ENCODE measurements at places on chromosomes 16 and 17.

DNA sequence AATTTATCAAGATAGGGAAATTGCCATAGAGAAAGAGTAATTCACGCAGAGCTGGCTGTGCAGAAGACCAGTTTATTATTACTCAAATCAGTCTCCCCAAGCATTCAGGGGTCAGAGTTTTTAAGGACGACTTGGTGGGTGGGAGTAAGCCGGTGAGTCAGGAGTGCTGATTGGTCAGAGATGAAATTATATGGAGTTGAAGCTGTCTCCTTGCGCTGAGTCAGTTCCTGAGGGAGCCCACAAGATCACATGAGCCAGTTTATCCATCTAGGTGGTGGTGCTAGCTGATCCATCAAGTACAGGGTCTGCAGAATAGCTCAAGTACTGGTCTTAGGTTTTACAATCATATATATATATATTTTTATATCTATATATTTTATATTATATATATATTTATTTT lies 6.0 kb upstream of the AQP8 start:
- DNase-seq = no peak

DNA sequence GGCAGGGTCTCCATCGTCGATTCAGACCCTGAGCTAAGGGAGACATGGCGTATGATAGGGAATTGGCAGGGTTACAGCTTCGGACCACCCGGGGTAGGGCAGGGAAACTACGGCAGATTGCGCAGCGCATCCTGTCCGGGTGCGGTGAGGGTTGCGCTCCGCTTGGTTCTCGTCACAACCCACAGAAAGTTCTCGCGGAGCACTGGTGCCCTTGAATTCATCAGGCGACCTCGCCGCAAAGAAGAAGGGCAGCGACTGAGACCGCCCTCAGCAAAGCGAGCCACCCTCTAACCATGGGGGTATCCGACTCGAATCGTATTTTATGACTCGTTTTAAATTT lies 1.2 kb downstream of the HS3ST3B1 start:
- peak; percentile 63 for DNase-seq

DNA sequence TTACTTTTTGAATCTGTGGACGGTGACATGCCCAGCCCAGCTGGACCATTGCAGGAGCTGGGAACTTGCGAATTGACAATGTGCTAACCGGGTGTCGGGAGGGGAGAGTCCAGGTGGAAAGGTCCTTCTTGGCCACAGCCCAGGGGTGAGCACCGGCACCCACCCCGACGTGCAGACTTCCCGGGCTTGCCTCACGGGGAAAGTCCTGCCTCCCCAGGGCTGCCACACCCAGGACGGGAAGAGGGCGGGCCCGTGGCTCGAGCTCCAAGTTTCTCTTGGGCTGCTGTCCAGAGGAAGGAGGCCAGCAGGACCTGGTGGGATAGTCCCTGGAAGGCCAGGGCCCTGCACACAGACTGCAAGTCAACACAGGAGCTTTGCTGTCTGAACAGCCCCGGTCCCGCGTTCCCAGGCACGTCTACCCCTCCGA lies 17.7 kb downstream of the CARD14 start:
- DNase-seq = no peak

GRCh38 chr16:88505405-88506082 lies 52.5 kb downstream of the ZFPM1 start:
- DNase-seq = peak; percentile 81

- no peak for DNase-seq
Measured at GRCh38 chr17:74860872-74861661, 1.4 kb upstream of the GRIN2C start.

- no peak for DNase-seq
Measured at GRCh38 chr17:80122026-80122575, 20.7 kb downstream of the GAA start.

DNA sequence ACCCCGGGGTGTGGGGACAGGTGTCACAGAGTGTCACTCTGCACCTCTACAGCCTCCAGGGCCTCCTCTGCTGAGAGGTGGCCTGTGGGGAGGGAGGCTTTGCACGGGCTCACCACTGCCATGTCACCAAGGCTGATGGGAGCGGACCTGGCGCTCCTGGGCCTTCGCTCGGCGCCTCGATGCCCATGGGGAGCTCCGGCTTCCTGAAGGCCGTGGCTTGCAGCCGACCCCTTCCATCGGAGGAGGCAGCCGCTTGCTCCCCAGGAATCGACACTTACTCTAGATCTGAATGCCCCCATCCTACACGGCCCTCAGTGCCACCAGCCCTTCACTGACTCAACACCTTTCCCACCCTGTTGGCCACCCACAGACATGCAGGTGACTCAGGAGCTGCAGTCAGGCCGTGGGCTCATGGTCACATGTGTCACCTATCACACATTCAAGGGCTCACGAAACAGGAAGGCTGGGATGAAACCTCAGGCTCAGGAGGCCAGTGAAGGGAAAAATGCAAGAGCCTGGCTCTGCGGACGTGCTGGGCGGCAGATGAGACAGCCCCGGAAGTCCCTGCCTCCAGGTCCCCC lies 11.9 kb downstream of the LGALS3BP start:
- no peak for DNase-seq

DNA sequence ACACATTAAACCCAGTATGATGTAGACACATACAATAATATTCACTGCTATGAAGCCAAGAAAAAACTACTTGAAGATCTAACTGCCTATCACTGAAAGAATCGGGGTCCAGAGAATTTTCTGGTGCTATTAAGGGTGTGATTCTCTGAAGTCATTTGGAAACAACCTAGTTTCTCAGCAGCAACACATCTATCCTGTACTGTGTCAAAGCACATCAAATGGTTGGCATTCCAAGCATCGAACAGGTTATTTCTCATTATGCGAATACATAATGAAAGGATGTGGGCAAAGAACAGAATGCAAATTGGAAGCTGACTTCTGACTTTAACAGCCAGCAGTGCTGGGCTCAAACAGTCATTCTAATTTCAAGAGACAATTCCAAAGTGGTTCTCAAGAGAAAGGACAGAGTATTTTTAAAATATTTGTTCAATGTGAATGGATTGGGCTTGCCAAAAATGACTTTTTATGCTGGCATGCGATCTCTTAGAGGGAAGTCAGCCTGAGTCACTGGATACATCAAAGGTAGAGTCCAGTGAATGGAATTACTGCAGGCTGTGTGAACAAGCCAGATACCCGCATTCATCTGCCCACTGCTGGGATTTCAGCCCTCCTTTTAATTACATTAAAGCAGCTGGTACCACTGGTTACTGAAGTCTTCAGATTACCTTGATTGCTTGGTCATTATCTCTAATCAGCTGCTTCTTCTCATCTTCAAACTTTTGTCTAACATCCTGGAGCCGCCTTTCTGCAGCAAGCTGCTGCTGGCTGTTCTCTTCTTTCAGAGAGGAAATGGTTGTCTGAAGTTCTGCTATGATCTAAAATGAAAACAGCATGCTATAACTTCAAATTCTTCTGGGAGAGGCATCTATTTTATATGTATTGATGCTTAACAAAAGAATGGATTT lies 181.2 kb upstream of the AXIN2 start:
- no peak for DNase-seq

- peak; percentile 62 for DNase-seq
Measured at GRCh38 chr17:7238420-7239090, 702 bp downstream of the PHF23 start.

DNA sequence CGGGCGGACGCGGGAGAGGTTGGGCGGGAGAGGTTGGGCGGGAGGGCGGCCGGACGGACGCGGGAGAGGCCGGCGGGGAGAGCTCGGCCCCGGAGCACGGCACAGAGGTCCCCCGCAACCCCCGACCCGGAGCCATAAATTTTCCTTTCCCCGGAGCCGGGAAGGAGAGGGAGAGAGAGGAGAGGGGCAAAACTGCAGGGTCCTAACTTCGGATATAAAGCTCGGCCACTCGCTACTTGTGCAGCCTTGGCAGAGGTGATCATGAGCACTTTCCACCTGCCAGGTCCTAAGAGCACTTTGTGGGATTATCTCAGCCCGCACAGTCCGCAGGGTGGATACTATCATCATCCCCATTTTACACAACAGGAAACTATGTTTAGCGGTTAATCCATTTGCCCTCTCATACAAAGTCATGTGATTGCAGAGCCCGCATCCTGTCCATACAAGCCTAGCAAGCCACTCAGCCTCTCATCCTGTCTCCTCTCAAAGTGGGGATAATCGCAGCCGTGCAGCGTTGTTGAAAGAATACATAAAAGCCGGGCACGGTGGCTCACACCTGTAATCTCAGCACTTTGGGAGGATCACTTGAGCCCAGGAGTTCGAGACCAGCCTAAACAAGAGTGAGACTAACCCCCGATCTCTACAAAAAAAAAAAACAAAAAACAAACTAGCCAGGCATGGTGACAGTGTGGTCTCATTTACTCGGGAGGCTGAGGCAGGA lies 780 bp upstream of the DCAKD start:
- DNase-seq = peak; percentile 56
